H9 (cell line): ENCODE measurements at places on chromosomes 5 and 9. TPM values are rescaled to one million over a fixed set of nuclear protein-coding genes. Genes with fewer than 3 reads are reported as not detected.

DNA sequence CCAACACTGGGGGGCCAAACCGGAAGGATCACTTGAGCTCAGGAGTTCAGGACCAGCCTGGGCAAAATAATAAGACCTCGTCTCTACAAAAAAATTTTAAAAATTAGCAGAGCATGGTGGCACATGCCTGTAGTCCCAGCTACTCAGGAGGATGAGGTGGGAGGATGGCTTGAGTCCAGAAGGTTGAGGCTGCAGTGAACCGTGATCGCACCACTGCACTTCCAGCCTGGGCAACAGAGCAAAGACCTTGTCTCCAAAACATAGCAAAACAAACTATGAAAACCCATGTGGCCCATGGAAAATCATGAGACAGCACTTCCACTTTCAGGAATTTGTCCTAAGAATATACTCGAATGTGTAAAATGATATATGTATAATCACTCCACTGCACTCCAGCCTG lies 6.1 kb downstream of the SETX start:
- H3K36me3 ChIP-seq: peaks cover 44% of the 10 kb centered on the region; the same call in 2 of the 3 replicates
- no peaks in the 10 kb centered on the region for H3K4me1 ChIP-seq
- DNase-seq: no peak
- H3K27ac ChIP-seq: no peak overlapping the region

- DNase-seq: no peak
- H3K36me3 ChIP-seq: peaks cover 12% of the 10 kb centered on the region; the same call in 1 of the 2 replicates
- H3K27ac ChIP-seq: no peak overlapping the region
- H3K27me3 ChIP-seq: no peaks in the 10 kb centered on the region
- no peaks in the 10 kb centered on the region for H3K4me1 ChIP-seq
- H3K4me3 ChIP-seq: no peak overlapping the region
These were observed 14.4 kb downstream of the SH3PXD2B start for GRCh38 chr5:172439785-172440477.

The PCDHA5 gene
- 0.33 and 0.39 TPM in 2 replicates for total RNA-seq

DNA sequence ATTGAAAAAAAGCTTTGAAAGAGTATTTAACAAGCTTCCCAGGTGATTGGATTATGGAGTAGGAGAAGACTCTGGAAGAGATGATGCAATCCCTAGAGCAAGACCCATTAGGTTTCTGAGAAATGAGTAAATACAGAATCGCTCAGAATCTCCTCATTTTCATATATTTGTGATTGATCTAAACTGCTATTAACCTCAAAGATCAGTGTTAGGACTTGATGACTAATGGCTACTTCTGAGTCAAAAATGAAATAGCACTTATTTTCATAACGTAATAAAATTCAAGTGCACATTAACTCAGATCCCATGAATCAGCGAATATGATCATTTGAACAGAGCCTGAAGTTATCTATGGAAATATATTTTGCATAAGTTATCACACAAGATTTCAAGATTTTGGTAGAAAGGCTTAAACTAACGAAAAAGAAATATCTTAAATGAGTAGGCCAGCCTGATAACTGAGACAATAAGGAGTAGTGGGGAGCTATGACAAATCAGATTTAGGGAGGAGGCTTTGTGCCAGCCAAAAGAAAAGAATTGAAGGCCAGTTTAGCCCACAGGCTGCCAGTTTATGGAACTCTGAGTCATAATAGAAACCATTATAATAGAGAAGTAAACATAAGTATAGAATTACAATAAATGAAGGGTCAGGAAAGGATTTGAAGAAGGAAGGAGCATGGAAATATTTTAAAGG lies 106.7 kb upstream of the OSMR start:
- no peak for DNase-seq
- no peak overlapping the region for H3K4me3 ChIP-seq
- H3K36me3 ChIP-seq: peaks cover 4% of the 10 kb centered on the region; the same call in 1 of the 3 replicates
- H3K4me1 ChIP-seq: no peaks in the 10 kb centered on the region
- H3K27me3 ChIP-seq: no peaks in the 10 kb centered on the region

GRCh38 chr9:121299467-121300282 lies 31.7 kb downstream of the GSN start:
- H3K27ac ChIP-seq: no peak overlapping the region
- no peaks in the 10 kb centered on the region for H3K36me3 ChIP-seq
- H3K4me1 ChIP-seq: peaks cover 6% of the 10 kb centered on the region; the same call in 1 of the 2 replicates

The IL11RA gene
- 8.7 and 8.9 TPM in 2 replicates for total RNA-seq

GRCh38 chr5:74693191-74693590 lies 8.2 kb downstream of the HEXB start:
- no peaks in the 10 kb centered on the region for H3K27me3 ChIP-seq
- peaks cover 22% of the 10 kb centered on the region for H3K36me3 ChIP-seq
- no peak overlapping the region for H3K4me3 ChIP-seq
- H3K27ac ChIP-seq: no peak overlapping the region
- no peak for DNase-seq

DNA sequence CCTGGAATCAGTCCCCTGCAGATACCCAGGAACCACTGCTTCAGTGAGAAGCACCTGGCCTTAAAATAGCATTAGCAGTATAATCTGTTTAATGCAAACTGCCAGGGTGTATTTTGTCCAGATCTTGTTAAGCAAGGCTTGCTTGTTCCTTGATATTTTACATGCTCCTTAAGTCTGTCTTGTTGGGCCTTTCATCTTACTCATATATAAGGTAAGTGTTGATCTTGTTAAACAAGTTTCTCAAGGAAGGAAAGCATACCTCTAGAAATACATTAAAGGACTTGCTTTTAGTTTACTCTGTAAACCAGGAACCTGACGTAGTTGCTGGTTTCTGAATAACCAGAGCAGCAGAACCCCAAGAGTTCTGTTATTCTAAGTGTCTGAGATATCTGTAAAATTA lies 13.7 kb downstream of the HSPA4 start:
- no peaks in the 10 kb centered on the region for H3K27me3 ChIP-seq
- no peaks in the 10 kb centered on the region for H3K4me1 ChIP-seq
- H3K36me3 ChIP-seq: peaks cover 43% of the 10 kb centered on the region
- no peak for DNase-seq

DNA sequence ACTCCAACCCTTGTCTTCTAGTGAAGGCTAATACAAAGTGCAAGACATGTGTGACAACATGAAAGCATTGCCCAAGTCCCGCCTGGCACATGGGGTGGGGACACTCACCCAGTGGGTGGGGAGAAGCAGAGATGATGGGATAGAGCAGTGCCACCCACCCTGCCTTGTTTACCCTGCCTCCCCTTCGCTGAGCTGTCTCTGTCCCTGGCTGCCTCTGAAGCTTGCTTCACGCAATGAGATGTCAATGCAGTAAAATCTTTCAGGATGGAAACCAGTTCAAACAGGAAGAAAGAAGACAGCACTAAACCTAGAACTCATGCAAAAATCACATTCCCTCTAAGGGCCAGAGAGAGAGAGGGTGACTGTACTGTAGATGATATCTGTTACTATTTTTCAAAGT lies 148.0 kb downstream of the INSYN2B start:
- DNase-seq: no peak
- H3K36me3 ChIP-seq: no peaks in the 10 kb centered on the region
- H3K27ac ChIP-seq: no peak overlapping the region

The ORM1 gene
- 4.0 and 4.4 TPM in 2 replicates for total RNA-seq

The PDGFRB gene
- 2.2 and 3.9 TPM in 2 replicates for total RNA-seq

The ANKRD18B gene
- 9.1 and 10.6 TPM in 2 replicates for total RNA-seq

DNA sequence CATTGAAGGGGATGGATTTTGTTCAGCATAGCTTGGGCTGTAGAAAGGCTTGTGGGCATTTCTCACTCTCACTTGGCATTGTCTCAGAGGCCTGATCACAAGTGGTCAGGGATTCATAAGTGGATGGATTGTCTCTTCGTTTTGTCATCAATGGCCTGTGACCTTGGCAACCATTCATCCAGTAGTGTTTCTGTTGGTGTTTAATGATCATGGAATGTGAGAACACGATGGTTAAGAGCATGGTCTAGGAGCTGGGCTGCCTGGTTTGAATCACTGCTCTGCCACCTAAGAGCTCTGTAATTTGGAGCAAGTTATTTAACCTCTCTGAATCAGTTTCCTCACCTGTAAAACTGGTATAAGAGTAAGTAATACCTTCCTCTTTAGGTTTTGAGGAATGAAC lies 430.1 kb upstream of the MEF2C start:
- no peaks in the 10 kb centered on the region for H3K4me1 ChIP-seq
- no peak overlapping the region for H3K4me3 ChIP-seq
- no peaks in the 10 kb centered on the region for H3K27me3 ChIP-seq
- H3K27ac ChIP-seq: no peak overlapping the region
- no peaks in the 10 kb centered on the region for H3K36me3 ChIP-seq
- no peak for DNase-seq
